Psoas muscle (tissue), 8 donors: ENCODE measurements at places on chromosomes 3 and 15. TPM values are rescaled to one million over a fixed set of nuclear protein-coding genes. Genes with fewer than 3 reads are reported as not detected.

Gene DNAJC19
- 74.1 TPM for total RNA-seq

Gene ACTRT3
- total RNA-seq, result 0.74 TPM

Gene MESD
- 5.3 TPM for total RNA-seq

Gene HRG
- total RNA-seq, result not detected

Gene GADL1
- total RNA-seq, result 0.96 TPM

Gene EBLN2
- 1.0 TPM for total RNA-seq

Gene ARPIN
- 5.3 TPM for total RNA-seq
